ENCODE measurements at places on chromosomes 1 and 21.
A peak's percentile ranks its signal among the peaks of the same experiment; 100 is the strongest.

DNA sequence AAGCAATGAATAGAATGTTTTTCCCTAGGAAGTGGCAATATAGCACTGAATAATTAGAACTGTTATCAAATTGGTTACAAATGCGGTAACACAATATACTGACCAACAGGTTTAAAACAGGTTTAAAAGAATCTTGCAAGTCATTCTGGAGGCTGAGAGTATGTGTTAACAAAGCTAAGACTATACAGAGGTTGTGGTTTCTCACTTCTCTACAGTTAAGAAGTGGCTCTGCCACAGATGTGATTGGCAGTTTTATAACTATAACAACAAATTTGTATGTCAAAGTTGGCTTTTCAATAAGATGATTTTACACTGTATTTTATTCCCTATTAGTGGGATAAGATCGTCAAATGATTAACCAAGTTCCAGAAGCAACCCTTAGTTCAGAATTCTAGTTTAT is 7.1 kb downstream of the ANGEL2 start:
- DNase-seq, result no peak

GRCh38 chr1:178238722-178239510 is 145.0 kb downstream of the RASAL2 start:
- DNase-seq, result no peak

DNA sequence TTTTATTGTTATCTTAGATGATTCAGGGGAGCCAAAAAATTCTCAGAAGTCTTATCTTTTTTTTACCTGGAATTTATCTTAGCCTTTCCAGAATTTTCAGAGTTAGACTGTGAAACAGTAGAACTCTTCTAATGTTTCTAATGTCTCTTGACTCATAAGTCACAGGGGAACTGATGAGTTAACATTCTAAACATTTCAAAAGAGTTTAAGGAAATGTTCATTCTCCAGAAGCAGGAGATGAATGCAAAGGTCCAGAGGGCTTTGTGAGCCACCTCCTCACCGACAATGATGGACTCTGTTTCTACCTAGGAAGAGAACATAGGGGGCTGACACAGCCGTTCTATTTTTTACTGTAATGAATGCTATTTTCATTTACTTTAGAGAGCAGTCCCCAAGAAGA is 157.5 kb downstream of the BRINP2 start:
- no peak for DNase-seq

- DNase-seq, result peak; percentile 66
These were observed 100.1 kb upstream of the AKT3 start for GRCh38 chr1:243950166-243950565.

GRCh38 chr1:68745451-68745850 is 248.6 kb upstream of the DEPDC1 start:
- no peak for DNase-seq

DNA sequence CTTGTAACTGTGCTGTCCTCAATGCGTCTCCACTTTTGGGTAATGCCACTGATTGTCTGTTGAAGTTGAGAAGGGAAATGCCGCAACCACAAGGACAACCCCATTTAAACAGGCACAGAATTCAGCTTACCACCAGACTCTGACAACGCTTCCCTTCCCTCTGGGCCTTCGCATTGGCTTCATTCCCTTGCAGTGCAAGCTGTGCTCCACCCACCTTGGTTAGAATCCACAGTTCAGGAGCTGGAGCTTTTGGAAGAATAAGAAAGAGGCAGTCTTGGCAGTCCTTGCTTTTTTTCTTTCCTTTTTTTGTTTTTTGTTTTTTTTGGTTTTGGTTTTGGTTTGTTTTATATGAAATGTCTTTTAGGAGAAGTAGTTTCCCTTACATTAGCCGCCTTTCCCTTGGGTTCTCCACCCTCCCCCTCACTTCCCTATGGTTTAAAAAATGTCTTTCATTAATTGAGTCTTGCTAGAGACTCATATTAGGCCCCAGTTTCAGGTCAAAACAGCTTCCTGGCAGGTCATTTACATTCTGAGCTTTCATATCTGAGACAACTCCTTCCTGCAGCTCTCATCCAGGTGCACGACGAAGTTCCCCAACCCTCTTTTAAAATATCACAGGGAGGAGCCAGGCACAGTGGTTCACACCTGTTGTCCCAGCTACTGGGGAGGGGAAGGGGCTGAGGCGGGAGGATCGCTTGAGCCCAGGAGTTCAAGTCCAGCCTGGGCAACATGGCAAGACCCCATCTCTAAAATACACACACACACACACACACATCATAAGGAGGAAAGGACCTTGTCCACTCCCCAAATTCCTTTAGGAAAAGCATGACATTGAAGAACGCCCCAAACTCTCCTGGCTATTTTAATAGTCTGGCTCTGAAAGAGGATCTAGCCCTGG is 20.7 kb upstream of the LAX1 start:
- no peak for DNase-seq

GRCh38 chr1:200971428-200971903 is 52.0 kb downstream of the KIF21B start:
- no peak for DNase-seq

DNA sequence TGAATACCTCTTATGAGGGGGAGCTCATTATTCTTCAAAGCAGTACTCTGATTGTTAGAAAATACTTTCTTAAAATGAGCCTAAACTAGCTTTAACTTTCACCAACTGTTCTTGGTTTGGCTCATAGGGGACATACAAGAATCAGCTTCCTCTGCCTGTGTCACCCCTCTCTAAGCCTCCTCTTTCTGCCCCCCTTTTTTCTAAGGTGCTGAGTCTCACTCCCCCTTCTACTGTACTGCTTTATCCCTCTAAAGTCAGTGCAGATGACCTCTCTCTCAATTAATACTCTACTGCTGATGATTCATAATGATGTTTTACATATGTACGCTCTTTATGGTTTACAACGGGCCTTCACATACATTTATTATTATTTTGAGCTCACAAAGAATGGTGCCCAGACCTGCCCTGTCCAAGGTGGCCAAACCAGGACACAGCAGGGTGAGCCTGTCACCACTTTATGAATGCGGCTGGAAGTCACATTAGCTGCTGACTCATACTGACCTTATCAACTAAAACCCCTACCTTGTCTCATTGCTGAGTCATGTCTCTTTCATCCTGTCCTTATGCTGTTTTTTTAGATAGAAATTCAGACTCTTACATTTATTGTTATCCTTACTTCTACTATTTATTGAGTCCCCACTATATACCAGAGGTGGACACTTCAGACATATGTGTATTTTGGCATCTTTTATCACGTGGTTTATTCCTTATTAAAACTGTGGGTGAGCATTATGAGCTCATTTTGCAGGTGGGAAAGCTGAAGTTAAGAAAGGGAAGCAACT is 126.9 kb downstream of the RNF220 start:
- DNase-seq, result no peak

DNA sequence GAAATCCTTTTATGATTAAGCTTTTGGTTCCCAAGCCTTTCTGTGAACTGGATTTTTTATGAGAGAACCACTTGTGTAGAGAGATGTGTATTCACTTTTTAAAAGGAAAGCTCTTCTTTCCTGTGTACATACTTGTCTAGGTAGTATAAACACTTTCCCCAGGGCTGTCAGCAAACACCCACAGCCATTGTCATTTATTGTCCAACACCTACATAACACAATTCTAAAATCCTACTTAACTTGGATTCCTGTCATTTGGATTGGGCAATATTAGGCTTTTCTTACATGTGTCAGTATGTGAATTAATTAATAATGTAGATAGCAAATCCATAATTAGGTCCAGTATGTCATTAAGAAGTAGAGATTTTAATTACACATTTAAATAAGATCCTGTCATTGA is 12.3 kb downstream of the DDX20 start:
- no peak for DNase-seq

DNA sequence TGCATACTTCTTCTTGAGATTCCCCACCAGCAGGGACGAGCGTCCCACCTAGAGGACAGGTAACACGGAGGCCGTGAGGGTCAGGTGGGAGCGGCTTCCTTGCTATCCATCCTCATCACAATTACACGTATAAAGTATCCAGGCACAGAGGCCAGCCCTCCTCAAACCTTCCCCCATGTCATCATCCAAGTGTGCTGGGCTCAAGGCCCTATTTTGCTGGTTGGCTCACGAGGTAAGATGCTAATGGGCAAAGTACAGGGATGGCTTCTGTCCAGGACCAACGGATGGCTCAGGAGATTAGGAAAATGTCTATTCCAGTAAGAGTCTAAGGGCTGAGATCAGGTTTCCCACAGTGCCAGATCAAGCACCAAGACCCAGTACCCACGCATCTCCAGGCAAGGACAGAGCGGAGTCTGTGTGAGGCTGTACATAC is 11.5 kb upstream of the A3GALT2 start:
- no peak for DNase-seq

DNA sequence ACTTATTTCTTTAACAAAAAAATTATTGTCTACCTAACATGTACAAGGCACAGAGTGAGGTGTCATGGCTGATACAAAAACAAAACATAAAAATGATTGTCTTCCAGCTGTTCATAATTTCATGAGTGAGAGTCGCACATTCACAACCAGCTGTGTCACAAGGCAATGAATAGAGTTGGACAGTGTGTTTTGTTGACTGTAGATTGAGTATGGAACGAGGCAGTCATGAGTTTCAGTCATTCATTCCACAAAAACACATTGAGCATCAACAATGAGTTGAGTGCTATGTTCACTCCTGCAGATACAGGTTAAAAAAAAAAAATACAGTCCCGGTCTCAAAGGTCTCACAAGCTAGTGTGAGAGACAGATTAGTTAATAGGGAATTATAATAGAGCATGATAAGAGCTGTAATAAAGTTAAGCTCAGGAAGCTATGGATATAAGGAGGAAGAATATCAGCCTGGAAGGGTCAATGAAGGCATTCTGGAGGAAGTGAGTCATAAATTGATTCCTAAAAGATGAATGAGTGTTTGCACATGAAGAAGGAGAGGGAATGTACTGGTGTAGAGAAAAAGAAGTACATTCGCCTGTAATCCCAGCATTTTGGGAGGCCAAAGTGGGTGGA is 47.8 kb upstream of the ARHGAP29 start:
- DNase-seq, result no peak

DNA sequence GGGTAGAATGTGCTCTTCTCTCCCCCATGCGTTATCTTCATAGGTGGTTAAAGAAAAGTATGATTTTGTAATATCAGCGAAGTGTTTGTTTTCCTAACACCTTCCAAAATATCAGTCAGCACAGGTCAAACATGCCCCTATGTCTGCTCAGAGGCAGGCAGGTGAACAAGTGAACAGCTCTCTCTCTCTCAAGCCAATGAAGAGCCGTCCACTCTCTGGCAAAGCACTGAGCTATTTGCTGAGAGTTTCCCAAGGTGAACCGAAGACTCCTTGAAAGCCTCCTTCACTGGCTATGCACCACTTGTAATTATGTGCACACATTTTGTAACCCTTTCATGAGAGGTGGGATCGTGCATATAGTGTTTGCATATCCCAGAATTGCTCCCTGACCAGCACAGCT is 47.7 kb downstream of the ST6GALNAC3 start:
- no peak for DNase-seq

GRCh38 chr1:111516005-111516535 is 12.6 kb upstream of the ADORA3 start:
- no peak for DNase-seq

DNA sequence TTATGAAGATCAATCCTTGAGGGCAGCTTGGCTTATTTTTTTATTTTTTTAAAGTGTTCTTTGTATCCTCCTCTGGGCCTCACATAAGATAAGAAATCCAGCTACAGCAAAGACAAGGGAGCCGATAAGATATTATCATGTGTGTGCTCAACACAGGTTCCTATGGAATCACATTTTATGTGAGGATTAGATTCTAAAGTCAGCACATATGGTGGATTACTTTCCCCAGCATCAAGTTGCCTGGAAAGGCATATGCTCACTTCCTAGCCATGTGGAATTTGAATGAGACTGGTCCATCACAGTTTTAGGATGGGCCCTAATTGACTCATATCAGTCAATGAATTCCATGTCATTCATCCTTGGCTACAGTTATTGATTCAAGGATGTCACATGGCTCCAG is 456.9 kb upstream of the LRRC7 start:
- DNase-seq, result no peak

DNA sequence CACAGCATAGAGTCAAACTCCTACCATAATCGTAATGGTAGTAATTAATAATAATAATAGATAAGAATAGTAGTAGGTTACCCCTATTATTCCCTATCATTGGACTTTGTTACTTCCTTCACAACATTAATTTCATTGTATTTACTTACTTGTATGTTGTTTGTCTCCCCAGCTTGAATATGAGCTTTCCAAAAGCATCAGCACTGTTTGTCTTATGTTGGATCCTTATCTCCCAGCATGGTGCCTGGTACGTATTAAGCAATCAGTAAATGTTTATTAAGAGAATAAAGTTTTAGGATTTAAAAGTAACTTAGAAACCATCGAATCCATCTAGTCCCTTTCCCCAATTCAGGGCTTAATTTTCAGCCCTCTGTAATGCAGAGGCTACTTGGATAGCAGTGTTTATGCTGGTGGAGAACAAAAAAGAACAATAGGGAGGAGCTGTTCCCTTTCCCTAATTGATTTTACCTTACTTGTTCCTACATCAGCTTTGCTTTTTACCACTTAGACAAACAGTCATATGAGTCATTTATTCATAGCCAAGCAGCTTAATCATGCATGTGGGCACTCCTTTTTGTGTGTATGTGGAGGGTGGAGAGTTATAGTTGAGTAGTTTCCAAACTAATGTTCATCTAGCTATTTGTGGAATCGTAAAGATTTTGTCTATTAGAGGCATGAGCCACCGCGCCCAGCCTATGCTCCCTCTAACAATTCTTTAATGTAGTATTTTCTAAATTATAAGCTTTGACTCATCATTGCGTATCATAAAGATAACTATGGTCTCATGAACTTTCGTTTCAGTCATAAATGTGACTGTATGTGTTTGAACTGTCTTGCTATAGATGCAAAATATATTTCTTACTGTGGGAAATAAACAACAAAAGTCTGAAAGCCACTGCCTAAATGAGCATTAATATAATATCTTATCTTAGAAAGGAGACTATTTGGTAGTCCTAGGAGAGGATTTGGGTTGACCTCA is 20.9 kb upstream of the DR1 start:
- no peak for DNase-seq

DNA sequence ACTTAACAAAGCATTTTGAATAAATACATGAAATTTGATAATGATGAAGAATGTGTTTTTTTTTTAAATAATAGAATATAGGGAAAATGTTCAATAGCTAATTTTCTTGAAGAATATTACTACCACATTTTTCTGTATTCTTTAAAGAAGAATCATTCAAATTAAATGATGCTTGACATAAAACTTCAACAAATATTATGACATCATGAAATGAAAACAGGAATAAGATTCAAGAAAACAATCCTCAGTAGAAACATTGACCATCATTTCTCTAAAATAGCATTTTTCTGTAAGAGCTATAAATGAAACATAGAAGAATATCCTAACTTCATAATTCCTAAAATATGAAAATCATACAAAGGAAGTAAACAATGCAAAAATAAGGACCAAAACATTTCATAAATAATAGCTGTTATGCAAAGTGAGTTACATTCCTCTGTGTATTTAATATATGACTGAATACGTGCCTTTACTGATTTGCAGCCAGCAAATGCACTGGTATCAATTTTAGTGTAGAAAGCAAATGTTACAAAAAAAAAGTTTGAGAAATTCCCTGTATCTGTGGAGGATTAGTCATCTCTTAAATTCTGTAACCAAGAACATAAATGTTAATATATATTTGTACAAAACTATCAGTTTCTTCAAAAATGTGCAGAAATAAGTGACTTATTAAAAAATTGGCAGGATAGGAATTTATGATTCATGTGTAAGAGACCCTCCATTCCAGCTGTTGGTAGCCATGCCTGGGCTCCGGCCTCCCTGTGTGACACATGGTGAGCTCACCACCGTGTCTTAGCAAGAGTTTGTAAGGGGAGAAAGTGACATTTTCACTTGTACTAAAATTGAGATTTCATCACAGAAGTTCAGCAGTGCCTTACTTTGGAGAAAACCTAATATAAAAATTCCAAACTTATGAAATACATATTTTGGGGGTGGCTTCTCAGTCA is 15.0 kb upstream of the PTPN14 start:
- no peak for DNase-seq

Measured in GOT3 (cell line).